Mucosa of gallbladder (tissue), 1 donor: ENCODE measurements at places on chromosomes 4 and X. TPM values are rescaled to one million over a fixed set of nuclear protein-coding genes. Genes with fewer than 3 reads are reported as not detected.

GRCh38 chrX:108945883-108946523 lies 209.6 kb upstream of the IRS4 start:
- no peak for DNase-seq

GRCh38 chr4:69731241-69731640 lies 29.2 kb downstream of the SULT1B1 start:
- DNase-seq, result no peak

PAGE4 gene
- not detected for total RNA-seq

DNA sequence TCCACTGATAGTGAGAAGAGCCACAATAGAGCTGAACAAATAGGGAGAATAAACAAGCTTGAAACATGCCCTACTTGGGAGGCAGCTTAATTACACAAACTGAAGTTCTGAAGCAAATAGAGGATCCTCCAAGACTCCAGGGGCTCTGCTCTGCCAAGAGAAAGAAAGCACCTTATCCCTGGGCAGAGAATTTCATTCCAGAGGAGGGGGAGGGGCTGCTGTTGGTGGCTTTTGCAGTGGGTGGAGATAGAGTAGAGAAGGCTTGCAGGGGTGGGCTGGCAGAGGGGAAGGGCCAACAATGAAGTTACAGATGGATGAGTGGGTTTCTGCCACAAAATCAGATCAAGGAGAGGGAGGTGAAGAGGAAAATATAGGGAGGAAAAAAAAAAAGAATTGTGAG lies 1.0 kb upstream of the LPAR4 start:
- no peak for DNase-seq

GRCh38 chr4:127214931-127215330 lies 417.8 kb upstream of the INTU start:
- no peak for DNase-seq

DNA sequence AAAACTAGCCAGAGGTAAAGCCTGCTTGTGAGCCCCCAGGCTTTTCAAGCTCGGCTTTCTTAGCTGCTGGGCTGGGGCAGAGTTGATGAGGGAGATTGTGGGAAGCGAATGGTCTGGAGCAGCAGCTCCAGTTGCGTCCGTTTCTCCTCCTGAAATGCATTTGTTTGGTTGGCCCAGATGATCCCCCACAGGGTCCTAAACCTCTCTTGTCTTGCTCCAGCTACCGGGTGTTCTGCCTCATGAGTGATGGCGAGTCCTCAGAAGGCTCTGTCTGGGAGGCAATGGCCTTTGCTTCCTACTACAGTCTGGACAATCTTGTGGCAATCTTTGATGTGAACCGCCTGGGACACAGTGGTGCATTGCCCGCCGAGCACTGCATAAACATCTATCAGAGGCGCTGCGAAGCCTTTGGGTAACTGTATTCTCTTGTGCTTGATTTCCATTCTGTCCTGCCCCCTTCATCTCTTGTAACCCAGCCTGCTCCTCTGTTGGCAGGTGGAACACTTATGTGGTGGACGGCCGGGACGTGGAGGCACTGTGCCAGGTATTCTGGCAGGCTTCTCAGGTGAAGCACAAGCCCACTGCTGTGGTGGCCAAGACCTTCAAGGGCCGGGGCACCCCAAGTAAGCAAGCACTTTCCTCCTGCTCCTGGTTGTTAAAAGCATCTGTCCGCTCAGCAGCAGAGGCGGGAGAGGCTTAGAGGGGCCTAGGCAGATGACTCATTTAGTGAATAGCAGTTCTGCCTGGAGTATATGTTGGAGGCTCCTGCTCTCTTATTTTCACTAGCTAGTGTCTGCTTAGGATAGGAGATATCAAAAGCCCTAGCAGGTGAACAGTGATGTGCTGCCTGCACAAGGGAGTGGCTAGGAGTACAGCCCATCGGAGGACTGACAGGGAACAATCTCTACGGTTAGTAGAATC lies 15.3 kb downstream of the TKTL1 start:
- no peak for DNase-seq

GRCh38 chrX:17067534-17067933 lies 121.1 kb downstream of the REPS2 start:
- no peak for DNase-seq
